Regular cardiac myocyte (primary cell): ENCODE measurements at places on chromosomes 4 and X. TPM values are rescaled to one million over a fixed set of nuclear protein-coding genes. Genes with fewer than 3 reads are reported as not detected.

Gene ZCCHC18
- 0.19 and 3.1 TPM in 2 replicates for total RNA-seq

Gene TENM3
- total RNA-seq = 1.3 and 4.8 TPM in 2 replicates

Gene BANK1
- 0.19 and 0.28 TPM in 2 replicates for total RNA-seq

Gene NHSL2
- 0.77 and 3.1 TPM in 2 replicates for total RNA-seq

Gene C4orf50
- total RNA-seq = under 0.01 TPM in 1 of 2 replicates, not detected in the other

Gene GBA3
- total RNA-seq = not detected in 2 replicates

Gene FAM149A
- 2.3 and 8.2 TPM in 2 replicates for total RNA-seq

Gene LUZP4
- not detected in 2 replicates for total RNA-seq

Gene GYPA
- total RNA-seq = not detected in 2 replicates

Gene ADGRA3
- total RNA-seq = 19.7 and 20.5 TPM in 2 replicates

Gene PHOX2B
- total RNA-seq = not detected in 2 replicates

Gene COL4A6
- 3.7 and 4.6 TPM in 2 replicates for total RNA-seq

Gene GLRB
- total RNA-seq = 11.7 and 31.9 TPM in 2 replicates

Gene OPN1MW3
- not detected in 2 replicates for total RNA-seq

Gene CFAP47
- under 0.01 TPM in 1 of 2 replicates, not detected in the other for total RNA-seq

Gene CHRNA9
- total RNA-seq = not detected in 2 replicates

Gene TBC1D14
- 30.5 and 35.2 TPM in 2 replicates for total RNA-seq

Gene SPATA18
- 8.4 and 17.2 TPM in 2 replicates for total RNA-seq

Gene GC
- total RNA-seq = not detected in 2 replicates

Gene RASSF6
- under 0.01 TPM in 1 of 2 replicates, not detected in the other for total RNA-seq

Gene PGAM4
- not detected in 2 replicates for total RNA-seq

Gene STPG2
- total RNA-seq = under 0.01 and 0.56 TPM in 2 replicates

Gene CAPN6
- under 0.01 TPM in 1 of 2 replicates, not detected in the other for total RNA-seq

Gene FREM3
- total RNA-seq = under 0.01 TPM in 2 replicates

Gene TRO
- 10.2 and 20.9 TPM in 2 replicates for total RNA-seq

Gene TMEM31
- total RNA-seq = not detected in 2 replicates

Gene CENPE
- total RNA-seq = 3.9 and 32.4 TPM in 2 replicates

Gene RAB40A
- 0.19 and 0.28 TPM in 2 replicates for total RNA-seq

Gene S100P
- not detected in 2 replicates for total RNA-seq

Gene CCDC160
- not detected in 2 replicates for total RNA-seq

Gene PNMA6A
- total RNA-seq = 0.38 and 2.8 TPM in 2 replicates

Gene SLC49A3
- 2.5 and 5.1 TPM in 2 replicates for total RNA-seq

Gene UNC5C
- total RNA-seq = 4.4 and 4.8 TPM in 2 replicates

Gene FAM13A
- total RNA-seq = 20.1 and 41.4 TPM in 2 replicates
